A673 (cell line): ENCODE measurements at places on chromosomes 13 and 19. TPM values are rescaled to one million over a fixed set of nuclear protein-coding genes. Genes with fewer than 3 reads are reported as not detected.

- no peak overlapping the region for H3K27ac ChIP-seq
- H3K36me3 ChIP-seq: no peaks in the 10 kb centered on the region
- DNase-seq: no peak
Measured at GRCh38 chr13:92513672-92514071, 712.9 kb upstream of the GPC6 start.

DNA sequence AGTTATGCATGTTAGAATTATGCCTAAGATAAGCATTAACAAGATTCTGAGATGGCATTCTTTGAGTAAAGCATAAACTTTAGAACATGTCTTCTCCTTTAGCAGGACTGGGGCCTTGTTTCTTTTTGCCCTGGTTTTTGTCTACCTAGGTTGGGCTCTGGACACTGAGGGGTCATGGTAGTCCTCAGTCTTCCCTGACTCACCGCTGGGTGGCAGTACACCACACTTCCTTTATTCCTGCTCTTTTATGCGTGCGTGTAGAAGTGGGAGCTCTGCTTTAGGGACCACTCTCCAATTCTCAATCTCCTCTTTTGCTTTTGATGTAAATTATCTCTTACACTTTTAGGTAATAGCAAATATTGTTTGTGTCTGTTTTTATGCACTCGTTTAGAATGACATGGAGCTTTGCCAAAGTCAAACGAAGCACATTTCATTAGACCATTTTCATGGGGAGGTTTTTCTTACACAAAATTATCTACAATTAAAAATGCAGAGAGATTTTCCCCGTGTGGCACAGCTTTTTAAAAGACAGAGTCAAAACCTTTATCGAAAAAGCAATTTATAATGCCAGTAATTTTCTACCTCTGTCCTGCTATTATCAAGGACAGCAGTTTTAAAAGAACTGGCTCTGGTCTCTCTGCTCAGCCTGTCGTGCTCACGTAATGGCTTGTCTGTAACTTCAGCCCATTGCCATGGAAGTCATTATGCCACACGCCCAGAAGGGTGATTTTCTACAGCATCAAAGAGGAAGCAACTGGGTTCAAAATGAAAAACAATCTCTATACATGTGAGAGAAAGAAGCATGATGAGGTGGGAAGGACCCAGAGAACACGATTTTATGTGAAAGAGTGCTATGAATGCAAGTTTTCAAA is 413.9 kb downstream of the COG6 start:
- H3K27me3 ChIP-seq: no peaks in the 10 kb centered on the region
- H3K4me3 ChIP-seq: no peak overlapping the region
- H3K36me3 ChIP-seq: no peaks in the 10 kb centered on the region
- DNase-seq: peak; percentile 72
- H3K4me1 ChIP-seq: peaks cover 10% of the 10 kb centered on the region

DNA sequence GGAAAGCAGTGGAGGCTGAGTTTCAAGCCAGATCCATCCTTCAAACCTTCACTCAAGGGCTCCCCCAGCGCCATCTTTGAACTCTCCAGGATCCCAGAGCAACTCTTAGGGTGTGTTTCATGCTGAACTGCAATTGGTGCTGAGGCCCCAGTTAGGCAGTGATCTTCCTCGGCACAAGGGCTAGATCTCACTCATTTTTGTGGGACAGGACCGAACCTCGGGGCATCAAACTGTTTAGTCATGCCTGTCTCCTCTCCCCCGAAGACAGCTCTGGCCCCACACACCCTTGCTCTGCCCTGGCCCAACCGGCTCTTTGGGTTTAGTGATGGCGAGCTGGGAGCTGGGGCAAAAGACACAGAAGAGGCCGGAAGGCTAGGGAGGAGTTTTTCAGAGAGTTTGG is 115.1 kb downstream of the NUFIP1 start:
- DNase-seq: no peak
- no peak overlapping the region for H3K4me3 ChIP-seq
- no peaks in the 10 kb centered on the region for H3K4me1 ChIP-seq
- H3K27ac ChIP-seq: no peak overlapping the region
- no peaks in the 10 kb centered on the region for H3K27me3 ChIP-seq

DNA sequence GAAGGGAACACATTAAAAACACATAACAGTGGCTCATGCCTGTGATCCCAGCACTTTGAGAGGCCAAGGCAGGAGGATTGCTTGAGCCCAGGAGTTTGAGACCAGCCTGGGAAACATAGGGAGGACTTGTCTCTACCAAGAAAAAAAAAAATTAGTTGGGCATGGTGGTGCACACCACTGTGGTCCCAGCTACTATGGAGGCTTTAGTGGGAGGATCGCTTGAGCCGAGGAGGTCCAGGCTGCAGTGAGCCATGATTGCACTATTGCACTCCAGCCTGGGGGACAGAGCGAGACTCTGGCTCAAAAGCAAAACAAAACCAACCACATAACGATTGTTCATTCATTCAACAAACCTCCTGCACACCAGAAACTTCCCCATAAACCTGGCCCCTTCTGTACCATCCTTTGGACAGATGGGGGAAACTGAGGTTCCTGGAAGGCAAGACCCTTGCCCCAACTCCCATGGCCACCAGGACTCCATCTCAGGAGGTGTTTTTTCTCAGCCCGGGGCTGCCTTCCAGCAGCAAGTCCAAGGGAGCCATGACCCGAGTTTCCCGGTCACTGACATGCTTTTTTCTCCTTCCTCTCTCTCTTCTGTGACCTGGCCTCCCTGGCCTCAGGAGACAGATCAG is 4.3 kb downstream of the FOSB start:
- no peak for DNase-seq
- no peaks in the 10 kb centered on the region for H3K27me3 ChIP-seq
- no peaks in the 10 kb centered on the region for H3K36me3 ChIP-seq
- H3K4me3 ChIP-seq: no peak overlapping the region
- H3K4me1 ChIP-seq: no peaks in the 10 kb centered on the region
- no peak overlapping the region for H3K27ac ChIP-seq

DNA sequence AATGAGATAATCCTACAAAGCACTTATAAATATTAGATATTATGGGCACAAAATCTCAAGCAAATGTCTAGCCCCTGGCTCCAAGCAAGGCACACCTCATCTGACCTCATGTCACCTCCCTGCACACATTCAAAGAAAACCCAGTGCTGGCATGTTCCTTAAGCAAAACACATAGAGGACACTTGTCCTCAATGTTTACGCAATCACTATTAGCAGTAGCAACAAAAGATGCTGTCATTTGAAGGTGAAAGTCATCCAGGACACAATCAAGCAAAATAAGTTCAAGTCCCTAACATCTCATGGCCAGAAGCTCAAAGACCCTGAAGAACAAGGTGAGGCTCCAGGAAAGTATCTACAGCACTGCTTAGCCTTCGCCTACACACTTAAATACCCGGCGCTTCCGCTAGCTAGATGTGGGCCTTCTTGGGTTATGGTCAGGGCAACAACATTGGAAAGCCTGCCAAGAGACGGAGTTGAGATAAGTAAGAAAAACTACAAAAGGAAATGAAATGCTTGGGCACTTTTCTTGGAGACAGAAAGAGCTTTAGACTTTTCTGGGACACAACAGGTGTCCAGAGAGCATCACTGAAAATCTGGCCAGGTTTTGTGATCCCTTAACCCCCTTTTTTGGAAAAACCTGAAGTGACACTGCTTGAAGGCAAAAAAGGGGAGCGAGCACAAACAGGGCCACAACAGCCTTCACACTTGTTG is 85.7 kb downstream of the FOXO1 start:
- no peak overlapping the region for H3K27ac ChIP-seq
- DNase-seq: no peak
- H3K4me1 ChIP-seq: no peaks in the 10 kb centered on the region
- H3K27me3 ChIP-seq: no peaks in the 10 kb centered on the region
- H3K36me3 ChIP-seq: no peaks in the 10 kb centered on the region

BCKDHA gene
- total RNA-seq: 14.7 and 15.9 TPM in 2 replicates

- no peaks in the 10 kb centered on the region for H3K36me3 ChIP-seq
- no peak overlapping the region for H3K4me3 ChIP-seq
- DNase-seq: no peak
- H3K27me3 ChIP-seq: no peaks in the 10 kb centered on the region
- no peak overlapping the region for H3K27ac ChIP-seq
Measured at GRCh38 chr13:83377491-83377890, 504.8 kb downstream of the SLITRK1 start.

- no peak overlapping the region for H3K27ac ChIP-seq
- DNase-seq: no peak
- no peaks in the 10 kb centered on the region for H3K36me3 ChIP-seq
- peaks cover 6% of the 10 kb centered on the region for H3K4me1 ChIP-seq
- no peaks in the 10 kb centered on the region for H3K27me3 ChIP-seq
- H3K4me3 ChIP-seq: no peak overlapping the region
Measured at GRCh38 chr13:34162544-34162933, 344.6 kb downstream of the RFC3 start.

CARS2 gene
- total RNA-seq: 66.3 and 71.4 TPM in 2 replicates
